ENCODE measurements at places on chromosomes 1 and 21.
A peak's percentile ranks its signal among the peaks of the same experiment; 100 is the strongest.

GRCh38 chr1:170518185-170518834, 13.7 kb upstream of the GORAB start:
- no peak for DNase-seq

DNA sequence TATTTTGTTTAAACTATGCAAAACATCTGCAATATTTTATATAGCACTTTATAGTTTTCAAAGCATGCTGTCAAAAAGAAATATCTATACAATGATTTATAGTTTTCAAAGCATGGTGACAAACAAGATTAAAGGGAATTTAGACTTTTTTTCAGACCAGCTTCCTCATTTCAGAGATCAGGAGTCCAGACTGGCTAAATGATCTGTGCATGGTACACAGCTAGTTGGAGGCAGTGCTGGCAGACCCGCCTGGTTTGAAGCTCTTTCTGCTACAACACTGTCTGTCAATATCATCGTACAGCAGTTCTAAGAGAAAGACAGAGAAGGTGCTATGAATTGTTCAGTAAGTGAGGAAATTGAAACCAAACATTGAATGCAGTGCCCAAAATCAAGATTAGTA, 479.0 kb downstream of the PTBP2 start:
- no peak for DNase-seq

GRCh38 chr1:228781161-228781808, 46.0 kb downstream of the RHOU start:
- no peak for DNase-seq

- DNase-seq = peak; percentile 55
Observed at GRCh38 chr1:153774780-153775457, at the start of gene SLC27A3. SLC27A3 (plus strand) TSS chr1:153775407; CDS start chr1:153775498, 91 bp downstream.

DNA sequence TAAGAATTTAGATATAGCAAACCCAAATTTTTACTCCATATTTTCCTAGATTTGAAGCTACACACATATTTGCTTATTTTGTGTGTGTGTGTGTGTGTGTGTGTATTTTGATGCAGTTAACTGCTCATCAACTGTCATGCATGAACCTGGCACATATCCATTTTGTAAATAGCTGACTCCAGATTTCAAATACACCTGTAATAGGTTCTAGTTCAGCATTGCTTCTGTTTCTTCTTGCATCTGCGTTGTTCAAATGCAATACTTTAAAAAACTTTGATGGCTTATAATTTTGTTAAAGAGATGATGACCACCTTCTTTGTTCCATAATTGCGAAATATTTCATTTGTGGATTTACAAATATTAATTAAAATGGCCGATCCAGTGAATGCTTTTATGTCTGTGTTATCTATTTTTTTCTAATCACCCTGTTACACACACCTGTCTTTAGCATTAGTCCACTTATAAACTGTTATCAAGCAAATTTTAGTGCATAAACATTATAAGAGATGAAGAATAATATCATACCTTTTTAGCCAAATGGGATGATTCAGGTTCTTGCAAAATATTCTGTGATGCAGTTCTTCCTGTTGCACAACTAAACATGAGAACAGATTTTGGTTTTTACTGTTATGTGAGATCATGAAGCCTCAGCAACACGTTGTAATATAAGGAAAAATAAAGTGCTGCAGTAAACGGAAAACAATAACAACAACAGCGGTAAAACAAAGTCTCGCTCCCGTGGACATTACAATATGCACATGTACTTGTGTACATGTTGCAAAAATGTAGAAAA, 12.7 kb upstream of the S100A11 start:
- DNase-seq = no peak

DNA sequence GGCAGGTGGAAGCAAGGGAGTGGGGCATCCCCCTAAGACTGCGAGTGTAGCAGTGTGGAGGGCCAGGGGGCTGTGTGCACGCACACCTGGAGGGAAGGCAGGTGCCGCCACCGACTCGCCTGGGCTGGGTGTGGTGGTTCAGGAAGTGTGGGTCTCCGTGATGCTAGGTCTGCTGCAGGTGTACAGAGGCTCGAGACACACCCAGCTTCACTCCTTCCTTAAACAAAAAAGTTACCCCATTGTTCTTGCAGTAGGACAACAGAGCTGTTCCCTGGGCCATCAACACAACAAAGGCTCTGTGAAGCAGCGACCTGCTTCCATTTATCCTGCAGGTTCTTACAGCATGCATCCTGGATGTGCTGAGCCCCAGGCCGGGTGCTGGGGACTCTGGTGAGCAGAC, 100.4 kb upstream of the TMEM51 start:
- no peak for DNase-seq

- no peak for DNase-seq
Observed at GRCh38 chr1:180893614-180894013, 19.1 kb upstream of the KIAA1614 start.

DNA sequence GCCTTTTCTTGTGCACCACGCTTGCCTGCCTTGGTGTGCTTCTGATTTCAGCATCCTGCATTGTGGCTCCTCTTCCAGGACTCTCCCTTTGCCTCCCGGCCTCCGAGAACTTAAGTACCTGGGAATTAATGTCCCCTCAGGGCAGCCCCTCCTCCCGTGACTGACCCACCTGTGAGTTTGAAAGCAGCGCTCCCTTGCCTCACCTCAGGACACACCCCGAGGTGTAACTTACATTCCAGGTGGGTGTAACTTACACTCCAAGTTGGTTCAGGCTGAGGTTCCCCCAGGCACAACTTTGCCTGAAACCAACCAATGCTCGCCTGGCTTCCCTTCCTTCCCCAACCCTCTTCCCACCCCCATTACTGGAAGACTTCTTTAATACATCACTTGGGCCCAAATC, 161.4 kb downstream of the KAZN start:
- no peak for DNase-seq

DNA sequence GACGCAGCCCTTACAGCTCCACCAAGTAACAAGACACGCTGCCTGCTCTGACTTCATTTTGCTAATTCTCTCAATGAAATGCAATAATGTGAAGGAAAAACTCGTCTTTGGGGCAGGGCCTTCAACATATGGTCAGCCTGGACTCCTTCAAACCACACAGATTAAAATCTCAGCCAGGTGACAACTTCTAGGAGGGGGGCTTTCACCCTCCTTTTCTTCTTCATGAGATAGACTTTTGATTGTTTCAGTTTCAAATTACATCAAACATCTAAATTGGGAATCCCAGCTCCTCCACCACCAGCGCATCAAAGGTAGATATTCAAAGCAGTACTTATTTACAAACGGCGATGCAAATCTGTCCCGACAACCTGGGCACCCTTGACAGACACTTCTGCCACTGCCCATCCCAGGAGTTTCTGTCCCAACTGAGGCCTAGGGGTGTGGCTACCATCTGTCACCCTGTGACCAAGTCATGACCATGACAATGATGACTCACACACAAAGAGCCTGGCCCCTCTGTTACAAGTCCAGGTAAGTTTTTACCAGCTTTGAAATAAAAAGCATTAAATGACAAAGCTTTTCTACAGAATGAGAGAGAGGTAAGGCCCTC, 29.7 kb downstream of the SSBP3 start:
- DNase-seq = no peak

GRCh38 chr1:34163792-34164731, 968 bp downstream of the CSMD2 start:
- DNase-seq = peak; percentile 40

DNA sequence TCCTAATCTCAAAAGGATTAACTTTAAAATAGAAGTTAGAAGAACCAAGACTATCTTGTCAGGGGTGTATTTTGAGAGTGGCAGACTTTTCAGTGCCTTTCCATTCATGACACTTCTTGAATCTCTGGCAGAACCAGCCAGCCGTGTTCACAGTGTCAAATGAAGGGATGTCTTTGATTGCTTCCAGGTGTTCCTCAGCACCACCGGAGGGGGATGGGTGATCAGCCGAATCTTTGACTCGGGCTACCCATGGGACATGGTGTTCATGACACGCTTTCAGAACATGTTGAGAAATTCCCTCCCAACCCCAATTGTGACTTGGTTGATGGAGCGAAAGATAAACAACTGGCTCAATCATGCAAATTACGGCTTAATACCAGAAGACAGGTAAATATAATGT, 32.3 kb downstream of the FMO1 start:
- no peak for DNase-seq

- no peak for DNase-seq
Observed at GRCh38 chr1:24498589-24498988, 4.0 kb upstream of the RCAN3 start.

DNA sequence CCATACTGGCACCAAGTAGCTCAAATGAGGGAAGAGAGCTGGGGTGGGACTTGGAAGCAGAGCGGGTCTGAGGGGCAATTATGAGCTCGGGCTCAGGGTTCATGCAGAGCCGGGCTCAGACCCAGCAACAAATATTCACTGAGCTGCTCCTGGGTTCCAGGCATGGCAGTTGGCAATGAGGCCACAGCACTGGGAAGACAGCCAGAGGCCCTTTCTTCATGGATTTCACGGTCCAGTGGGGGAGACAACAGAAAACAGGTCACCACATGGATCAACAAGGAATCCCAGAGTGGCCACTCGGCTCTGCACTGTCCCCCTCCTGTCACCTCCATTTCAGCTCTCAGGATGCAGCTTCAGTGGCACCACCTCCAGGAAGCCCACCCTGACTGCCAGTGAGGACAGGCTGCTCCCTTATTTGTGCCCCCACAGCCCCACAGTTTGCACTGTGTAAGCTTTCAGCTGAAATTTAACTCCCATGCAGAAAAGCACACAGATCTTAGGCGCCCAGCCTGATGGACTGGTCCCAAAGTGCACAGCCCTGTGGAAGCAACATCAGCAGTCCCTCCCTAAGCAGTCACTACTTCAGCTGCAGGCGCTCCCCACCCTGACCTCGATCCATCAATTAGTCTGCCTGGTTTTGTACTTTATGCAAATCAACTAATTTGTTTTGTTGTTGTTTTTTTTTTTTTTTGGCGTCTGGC, 22.4 kb downstream of the ARHGEF19 start:
- DNase-seq = peak; percentile 34

- DNase-seq = no peak
Observed at GRCh38 chr1:30750731-30751291, 6.8 kb downstream of the LAPTM5 start.

DNA sequence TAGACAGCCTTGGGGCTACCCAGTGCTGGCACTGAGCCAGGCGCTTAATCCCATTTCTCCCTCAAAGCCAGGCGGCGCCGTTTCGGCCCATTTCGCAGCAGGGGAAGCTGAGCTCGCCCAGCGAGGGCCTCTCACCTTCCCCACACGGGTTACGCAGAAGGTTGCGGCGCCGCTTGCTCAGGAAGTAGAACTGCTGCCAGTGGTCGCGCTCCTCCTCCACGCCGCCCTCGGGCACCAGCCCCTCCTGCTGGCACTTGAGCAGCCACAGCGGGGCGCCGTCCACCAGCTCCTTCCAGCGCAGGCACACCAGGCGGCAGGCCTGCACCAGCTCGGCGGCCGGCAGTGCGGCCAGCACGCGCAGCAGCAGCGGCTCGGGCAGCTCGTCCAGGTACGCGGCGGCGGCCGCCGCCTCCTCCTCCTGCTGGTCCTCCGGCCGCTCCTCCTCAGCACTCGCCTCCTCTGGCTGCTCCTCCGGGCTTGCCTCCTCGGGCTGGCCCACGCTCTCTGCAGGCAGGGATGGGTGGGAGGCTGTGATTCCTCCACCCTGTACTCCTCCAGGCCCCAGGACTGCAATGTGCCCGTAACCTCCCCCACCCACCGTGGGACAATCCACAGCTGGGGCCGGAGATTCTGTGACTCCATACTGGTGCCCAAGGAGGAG, 3.8 kb downstream of the FBXO2 start:
- peak; percentile 49 for DNase-seq

GRCh38 chr1:230350208-230350921, 75.8 kb downstream of the PGBD5 start:
- no peak for DNase-seq

DNA sequence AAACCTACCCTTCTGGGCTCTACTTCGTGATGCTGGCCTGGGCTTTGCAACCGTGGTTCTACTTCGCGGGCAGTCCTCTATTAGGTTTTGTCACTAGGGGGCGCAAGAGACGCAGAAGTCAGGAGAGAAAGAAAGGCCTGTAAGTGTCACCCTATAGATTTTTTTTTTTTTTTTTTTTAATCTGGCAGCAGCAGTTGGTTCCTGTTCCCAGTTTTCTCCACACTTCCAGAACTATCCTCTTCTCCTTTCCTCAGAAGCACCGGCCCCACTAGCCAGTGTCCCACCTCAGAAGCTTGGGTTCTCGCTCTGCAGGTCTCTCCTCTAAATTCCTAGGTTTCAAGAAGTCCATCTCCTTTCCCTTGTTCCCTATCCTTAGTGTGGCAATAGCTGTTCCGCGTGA, 9.1 kb upstream of the LCE2D start:
- no peak for DNase-seq

DNA sequence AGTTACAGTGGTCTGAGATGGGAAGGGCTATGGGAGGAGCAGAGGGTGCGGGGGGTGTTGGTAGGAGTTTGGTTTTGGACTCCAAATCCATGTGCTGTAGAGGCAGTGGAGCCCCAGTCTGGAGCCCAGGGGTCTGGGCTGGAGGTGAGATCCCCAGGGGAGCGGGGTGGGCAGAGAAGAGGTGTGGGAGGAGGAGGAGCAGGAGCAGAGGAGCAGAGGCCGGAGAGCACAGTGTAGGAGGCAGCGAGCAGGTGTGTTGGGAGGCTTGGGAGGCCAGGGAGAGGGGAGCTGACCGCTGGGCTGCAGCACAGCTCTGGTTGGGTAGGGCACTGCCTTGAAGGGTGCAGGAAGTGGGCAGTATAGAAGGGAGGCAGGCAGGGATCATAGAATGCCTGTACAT, 28.9 kb downstream of the LHX4 start:
- DNase-seq = no peak

DNA sequence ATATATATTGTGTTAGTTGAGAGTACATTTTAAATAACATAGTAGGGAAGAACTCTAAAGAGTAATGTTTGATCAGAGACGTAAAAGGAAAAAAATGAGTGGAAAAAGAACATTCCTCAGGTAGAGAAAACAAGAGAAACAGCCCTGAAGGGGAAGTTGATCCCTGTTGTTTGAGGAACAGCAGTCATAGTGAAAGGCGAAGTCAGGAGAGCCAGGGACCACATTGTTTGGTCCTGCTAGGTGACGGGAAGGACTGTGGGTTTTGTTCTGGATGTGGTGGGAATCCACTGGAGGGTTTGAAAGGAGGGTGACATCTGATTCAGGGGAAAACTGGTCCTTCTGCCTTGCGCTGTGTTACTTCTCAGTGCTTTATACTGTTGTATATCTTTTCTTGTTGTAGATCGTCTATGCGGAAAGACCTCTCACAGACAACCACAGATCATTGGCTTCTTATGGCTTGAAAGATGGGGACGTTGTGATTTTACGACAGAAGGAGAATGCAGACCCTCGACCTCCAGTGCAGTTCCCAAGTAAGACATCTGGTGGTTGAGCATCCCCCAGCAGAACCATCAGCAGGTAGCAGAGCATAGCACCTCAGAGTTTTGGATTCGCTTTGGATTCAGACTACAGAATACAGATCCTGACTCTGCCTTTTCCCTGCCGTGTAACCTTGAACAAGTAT, 9.2 kb downstream of the DDI2 start:
- no peak for DNase-seq

- no peak for DNase-seq
Observed at GRCh38 chr1:11701981-11702803, 10.7 kb downstream of the DRAXIN start.
